ENCODE measurements at places on chromosomes 12 and 14.
A peak's percentile ranks its signal among the peaks of the same experiment; 100 is the strongest.

GRCh38 chr14:93683226-93683625 is 105.1 kb downstream of the PRIMA1 start:
- peak; percentile 20 for DNase-seq

- no peak for DNase-seq
These were observed 192.9 kb downstream of the C12orf75 start for GRCh38 chr12:105523164-105524057.

- DNase-seq = no peak
These were observed 138.4 kb downstream of the SEC23A start for GRCh38 chr14:38964630-38965029.

DNA sequence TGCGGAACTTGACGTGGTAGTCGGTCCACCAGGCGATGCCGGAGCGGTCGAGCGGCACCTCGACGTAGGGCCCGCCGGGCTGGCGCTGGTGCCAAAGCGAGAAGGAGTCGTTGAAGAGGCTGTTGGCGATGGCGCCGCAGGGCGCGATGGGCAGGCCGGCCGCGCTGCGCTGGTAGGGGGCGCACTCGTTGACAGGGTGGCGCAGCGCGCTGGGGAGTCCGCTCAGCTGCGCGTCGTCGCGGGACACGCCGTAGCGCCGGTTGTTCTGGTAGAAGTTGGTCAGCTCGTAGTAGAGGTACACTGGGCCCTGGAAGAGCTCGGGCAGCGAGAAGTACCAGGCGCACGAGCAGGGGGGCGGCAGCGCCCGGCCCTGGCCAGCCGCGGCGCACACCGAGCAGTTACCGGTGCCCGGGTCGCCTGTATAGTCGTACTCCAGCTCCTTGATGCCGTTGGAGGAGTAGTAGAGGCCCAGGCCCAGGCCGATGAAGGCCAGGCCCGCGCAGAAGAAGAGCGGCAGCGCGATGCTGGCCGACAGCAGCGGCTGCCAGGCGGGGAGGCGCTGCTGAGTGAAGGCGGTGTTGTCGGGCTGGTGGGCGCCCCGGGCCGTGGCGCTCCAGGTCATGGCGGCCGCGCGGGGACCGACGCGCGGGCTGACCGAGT is 482 bp downstream of the TMEM30B start:
- DNase-seq = no peak

- no peak for DNase-seq
These were observed 175.2 kb upstream of the HMGA2 start for GRCh38 chr12:65649126-65649525.

DNA sequence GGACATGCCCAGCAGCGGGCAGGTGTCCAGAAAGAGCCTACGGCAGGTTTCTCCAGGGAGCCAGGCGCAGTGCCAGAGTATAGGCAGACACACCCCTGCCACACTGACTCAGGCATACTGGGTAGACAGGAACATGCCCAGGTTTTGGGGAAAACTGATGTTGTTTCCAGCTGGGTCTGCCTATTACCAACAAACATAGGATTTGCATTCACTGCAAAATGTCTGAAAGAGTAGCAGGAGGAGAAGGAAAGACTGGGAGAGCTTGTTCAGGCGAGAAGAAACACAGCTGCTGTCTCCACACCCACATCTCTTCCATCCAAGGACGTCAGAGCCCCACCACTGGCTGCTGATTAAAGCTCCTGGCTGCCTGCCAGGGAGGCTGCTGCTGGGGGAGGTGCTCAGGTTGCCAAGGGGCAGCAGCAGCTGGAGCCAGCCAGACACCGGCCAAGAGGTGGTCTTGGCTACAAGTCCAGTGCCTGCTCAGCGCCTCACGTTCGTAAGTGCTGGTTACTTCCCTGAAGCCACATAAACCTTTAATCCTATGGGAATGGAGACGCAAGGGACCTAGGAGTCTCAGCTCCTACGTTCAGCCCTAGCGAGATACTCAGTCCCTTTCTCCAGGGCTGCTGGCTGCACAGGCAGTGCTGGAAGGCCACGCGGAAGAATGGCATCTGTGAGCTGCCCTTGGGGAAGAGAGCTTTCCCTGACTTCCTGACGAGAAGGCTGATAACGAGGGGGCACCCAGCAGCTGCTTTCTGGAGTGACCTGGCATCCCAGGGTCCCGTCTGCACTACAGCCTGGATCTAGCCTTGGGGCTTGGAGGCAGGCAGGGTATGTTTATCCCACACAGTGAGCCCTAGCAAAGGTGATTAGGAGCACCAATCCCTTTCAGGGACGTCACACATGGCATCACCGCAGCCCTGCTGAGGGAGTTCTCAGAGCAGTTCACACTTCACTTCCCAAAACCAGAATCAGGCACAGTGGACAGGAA is 58.1 kb downstream of the PLEKHG3 start:
- peak; percentile 80 for DNase-seq

DNA sequence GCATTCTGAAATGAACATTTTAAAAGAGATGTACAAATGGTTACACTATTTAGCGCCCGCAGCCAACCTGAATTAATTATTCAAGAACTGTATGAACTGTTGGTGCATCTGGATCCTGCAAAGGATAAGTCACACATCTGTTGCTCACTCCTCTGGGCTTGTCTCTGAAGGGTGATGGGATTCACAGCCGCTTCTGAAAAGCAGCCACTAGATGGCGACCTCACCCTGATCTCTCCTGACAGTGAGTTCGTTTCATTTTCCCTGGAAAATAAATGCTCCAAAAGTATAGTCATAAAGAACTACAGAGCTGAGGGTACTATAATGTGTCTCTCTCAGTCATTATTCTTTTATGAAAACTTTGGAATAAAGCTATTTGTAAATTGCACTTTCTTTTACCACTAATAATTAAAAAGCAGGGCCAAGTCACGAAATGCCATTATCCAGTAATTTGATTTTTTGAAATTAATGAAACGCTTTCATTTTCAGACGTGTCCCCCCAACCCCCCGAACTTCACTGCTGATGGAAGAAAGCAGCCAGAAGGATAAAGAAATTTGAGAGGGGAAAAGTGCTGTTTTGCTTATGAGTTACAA is 789.6 kb downstream of the NRXN3 start:
- DNase-seq = peak; percentile 38

DNA sequence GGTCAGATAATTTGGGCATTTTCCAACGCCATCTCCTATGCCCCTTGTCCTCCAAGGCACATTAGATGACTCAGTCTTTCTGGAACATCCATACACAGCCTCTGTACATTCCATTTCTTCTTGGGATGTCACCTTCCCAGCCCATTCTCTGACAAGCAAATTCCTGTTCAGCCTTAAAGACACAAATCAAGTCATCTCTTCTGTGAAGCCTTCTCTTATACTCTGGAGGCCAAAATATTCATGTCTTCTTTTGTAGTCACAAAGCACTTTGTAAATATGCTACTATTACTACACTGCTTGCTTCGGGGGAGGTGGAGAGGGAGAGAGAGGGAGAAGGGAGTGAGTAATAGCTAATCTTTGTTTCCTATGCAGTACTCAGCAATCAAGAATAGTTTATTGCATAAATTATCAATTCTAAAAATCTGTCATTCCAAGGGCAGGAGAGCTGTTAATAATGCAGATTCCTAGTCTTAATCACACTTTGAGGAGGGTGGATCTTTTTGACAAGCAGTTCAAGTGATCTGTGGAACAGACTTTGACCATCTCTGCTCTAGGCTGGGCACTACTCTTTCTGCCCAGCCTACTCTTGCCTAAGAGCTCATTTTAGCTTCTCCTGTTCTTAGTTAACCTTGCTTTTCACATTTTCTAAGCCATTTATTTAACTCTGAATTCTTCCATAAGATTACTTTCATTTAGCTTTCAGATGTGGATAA is 27.9 kb downstream of the KCNMB4 start:
- no peak for DNase-seq

DNA sequence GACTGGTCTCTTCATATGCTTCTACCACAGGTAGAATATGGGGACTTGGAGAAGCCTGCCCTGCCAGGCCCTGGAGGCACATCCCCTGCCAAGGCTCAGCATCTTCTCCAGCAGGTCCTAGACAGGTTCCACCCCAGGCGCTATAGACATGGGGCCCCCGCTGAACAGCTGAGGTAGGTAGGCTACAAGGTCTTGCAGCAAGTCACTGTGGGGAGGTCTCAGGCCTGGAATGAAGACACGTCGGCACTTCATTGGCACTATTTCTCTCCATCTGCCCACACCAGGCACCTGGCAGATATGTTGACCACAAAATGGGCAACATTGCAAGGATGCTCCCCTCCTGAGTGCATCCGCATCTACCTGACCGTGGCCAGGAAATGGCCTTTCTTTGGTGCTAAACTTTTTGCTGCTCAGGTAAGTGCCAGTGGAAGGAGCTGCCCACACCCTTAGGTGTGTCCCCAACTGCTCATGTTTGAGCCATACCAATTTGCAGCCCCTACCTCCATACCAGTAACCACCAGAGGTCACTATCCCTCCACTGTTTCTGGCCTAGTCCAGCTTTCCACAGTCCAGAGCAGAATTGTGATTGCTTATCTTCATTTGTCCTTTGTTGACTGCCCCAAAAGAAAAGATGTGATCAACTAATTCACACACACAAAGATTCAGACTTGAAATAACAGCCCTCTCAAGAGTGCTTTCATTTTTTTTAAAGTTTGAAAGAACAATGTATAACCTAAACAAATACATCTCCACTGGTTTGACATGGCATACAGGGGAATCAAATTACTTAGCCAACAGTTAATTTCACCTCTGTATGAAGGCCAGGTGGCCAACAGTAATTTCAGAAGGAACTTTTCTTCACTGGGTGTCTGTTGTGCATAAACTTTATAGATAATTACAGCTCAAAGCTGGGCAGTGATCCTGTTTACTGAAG is 16.1 kb downstream of the PIGH start:
- DNase-seq = peak; percentile 50

- DNase-seq = no peak
These were observed 126.9 kb upstream of the RAP1B start for GRCh38 chr12:68483592-68484383.

DNA sequence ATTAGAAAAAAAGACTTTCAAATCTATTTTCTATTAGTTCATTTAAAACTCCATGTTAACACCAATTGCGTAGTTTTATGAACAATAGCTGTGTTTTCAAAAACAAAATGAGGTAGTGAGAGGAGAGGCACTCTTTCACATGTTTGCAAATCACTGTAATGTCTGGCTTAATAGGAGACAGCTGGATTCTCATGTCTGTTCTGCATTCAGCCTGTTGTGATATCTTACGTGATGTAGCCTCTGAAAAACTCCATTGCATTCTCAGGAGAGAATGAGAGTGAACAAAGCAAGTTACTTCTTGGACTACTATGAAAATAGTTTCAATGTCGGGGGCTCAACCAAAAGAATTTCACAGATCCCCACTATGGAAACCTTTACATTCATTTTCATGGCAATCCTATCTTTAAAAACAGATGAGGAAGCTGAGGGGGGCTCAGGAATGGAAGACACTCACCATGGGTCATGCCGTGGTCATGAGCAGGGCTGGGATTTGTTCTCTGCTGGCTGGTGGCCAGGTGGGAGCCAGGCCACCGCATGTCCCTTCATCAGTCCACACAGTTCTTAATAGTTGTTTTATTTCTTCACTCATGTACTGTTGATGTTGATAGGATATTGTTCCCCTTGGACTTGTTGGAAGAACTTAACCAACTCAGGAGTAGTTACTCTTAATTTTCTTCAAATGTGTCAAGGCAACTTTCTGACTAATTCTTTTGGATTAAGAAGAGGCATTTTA is 346.2 kb upstream of the FAR2 start:
- DNase-seq = no peak

GRCh38 chr14:54108481-54109471 is 152.2 kb upstream of the BMP4 start:
- no peak for DNase-seq

DNA sequence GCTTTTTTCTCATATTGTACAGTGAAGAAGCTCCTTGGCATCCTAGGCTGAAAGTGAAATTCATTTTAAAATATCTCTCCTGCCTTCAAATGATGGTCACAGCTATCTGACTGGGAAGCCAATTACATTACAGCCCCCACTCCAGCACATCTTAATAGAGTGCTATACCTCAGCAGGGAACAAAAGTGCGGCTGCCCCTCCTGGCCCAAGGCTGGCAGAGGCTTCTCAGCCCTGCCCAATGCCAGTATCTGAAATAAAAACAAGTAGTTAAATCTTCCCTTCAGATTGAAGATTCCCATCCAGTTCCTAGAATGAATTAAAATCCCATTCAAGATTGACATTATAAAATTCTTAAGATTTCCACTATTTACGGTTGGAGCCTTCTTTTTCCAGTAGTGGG is 54.9 kb upstream of the GNG2 start:
- DNase-seq = no peak

DNA sequence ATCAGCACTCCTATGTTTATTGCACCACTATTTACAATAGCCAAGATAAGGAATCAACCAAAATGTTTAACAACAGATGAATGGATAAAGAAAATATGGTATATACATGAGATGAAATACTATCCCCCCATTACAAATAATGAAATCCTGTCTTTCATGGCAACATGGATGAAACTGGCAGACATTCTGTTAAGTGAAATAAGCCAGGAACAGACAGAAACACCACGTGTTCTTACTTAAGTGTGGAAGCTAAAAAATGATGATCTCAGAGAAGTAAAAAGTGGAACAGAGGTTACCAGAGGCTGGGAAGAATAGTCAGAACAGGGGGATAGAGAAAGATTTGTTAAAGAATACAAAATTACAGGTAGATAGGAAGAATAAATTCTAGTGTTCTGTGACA is 113.7 kb upstream of the MDM1 start:
- no peak for DNase-seq

DNA sequence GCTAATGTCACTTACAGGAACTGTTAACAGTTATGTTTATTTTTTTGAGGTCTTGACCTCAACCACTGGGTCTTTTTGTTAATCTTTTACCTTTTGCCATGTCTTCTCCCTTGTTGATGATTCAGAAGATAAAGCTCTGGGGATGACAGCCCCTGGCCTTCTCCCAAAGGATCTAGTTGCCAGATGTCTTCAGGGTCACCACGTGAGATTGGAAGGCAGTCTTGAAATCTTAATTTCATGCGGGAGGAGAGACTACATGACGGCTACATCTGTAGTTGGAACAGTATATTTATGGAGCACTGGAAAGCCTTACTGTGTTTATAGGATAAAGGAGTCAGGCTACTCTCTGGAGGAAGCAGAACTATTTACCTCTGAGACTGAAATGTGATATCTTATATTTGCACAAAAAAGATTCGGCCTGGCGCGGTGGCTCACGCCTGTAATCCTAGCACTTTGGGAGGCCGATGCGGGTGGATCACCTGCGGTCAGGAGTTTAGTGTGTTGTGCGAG is 5.6 kb downstream of the MLEC start:
- DNase-seq = no peak

DNA sequence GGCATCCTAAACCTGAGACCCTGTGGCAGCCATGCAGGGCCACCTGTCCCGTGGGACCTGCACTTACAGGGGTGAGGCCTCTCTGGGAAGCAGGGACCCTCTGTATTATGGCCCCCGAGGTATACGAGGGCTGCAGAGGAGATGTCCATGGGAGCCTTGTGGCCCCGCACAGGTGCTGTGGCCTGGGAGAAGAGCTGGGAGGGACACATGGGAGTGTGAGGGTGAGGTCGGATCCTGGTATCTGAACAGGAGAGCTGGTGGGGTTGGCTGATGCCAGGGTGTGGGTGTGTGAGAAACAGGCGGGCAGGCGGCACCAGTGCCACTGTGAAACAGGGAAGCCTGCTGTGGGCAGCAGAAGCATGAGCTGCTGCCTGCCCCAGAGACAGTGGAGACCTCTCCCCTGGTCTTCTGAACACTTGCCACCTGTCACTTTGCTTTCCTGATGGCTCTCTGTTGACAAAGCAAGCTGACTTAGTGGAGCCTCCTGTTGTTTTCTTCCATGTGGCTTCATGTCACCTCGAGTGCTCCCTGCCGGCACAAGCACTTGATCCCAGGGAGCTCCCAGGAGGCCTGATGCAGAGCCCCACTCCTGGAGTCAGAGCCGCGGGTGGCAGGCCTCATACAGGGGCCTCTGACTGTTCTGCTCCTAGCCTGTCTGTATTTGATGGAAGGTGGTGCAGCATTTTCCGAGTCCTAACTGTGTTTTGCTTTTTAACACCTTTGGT is 19.8 kb upstream of the AMN start:
- no peak for DNase-seq

All from RPMI8226 (cell line).